ENCODE measurements at places on chromosomes 5 and 9.

- DNase-seq = no peak
Observed at GRCh38 chr5:124446120-124446519, 300.3 kb downstream of the ZNF608 start.

DNA sequence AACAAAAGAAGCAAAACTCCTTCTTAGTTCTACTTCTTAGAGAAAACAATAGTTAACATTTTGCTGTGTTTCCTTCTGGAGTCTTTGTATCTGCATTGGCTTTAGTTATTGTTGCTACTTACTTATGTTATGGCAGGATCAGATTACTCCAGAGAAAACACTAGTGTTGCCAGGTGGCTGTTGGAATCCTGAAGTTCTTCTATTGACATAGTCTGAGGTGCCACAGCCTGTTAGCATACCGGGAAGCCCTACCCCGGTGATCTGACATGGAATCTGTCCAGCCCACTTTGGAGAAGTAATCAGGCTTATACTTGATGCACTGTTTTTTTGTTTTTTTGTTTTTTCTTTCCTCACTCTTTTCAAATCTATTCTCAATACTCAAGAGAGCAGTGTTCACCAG, 68.5 kb upstream of the CEP78 start:
- DNase-seq = no peak

GRCh38 chr5:60959156-60959555, 14.2 kb downstream of the NDUFAF2 start:
- no peak for DNase-seq

GRCh38 chr9:81317939-81318338, 371.4 kb downstream of the TLE1 start:
- DNase-seq = peak; percentile 75

- DNase-seq = peak; percentile 86
Observed at GRCh38 chr9:86079421-86079831, 19.9 kb downstream of the GOLM1 start.

DNA sequence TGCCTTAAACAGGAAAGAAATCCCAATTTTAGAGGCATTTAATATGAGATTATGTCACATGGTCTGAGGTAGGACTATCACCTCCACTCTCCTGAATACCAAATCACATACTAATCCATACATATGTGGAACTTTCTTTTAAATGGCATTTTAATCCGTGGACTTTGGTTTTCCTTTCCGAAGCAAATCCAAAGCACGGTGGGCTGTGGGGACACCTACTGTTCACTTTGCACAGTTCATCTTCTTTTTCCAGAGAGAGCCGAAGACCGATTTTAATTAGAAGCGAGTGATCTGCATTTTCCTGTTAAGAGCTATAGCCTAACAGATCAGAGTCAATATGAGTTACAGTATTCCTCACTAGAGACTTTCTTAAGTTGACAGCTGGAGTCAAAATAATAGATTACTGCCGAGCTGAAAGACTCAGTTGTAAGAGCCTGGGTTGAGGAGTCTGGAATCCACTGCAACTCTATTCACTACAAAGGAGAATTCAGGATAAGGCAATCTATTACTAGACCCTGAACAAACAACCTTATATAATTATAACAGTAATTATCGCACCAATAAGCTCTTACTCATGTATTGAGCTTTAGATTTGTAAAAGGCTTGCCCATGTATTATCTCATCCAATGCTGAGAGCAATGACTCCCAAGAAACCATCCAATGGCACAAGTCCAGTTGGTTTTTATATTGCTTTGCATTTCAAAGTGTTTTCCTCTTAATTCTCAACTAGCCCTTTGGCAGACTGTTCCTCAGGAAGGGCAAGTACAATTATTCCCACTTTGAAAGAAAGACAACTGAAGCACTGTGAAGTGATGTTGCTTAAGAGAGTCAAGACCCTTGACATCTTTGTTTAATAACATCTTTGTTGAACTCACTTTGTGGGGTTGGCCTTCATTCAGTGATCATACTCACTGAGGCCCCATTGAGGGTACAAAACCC, 144.7 kb downstream of the TRPM6 start:
- peak; percentile 10 for DNase-seq

DNA sequence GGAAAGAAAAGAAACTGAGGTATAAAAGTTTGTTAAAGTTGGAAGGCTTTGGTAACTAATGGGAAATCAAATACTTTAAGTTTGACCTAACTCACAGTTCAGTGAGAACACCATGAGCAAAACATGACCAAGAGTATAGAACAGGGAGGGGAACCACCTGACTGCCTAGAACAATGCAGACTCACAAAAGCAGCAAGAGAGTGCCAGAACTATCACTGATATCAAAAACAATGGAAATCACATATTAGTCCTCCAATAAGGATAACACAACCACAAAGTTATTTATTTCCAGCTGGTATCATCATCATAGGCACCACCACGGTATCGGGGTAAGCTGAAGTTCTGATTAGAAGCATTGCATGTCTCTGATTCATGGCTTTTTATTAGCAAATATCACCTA, 77.5 kb downstream of the TRPM6 start:
- DNase-seq = no peak

DNA sequence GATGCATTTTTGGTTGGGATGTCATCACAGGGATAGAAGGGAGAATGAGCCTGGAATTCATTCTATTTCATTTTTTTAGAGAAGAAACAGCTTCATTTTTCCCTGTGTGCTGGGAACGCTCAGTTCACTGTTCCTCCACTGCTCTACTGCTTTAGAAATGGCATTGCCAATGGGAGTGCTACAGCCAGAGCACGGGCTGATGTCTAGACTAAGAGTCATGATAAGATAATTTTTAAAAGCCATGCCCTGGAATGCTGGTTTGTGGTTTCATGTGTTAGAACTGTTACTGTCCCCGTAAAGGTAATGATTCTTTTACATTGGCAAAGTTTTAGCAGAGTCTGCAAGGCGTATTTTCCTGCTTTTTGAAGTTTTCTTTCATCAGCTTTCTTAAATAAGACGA, 119.6 kb downstream of the SEMA6A start:
- DNase-seq = peak; percentile 81

DNA sequence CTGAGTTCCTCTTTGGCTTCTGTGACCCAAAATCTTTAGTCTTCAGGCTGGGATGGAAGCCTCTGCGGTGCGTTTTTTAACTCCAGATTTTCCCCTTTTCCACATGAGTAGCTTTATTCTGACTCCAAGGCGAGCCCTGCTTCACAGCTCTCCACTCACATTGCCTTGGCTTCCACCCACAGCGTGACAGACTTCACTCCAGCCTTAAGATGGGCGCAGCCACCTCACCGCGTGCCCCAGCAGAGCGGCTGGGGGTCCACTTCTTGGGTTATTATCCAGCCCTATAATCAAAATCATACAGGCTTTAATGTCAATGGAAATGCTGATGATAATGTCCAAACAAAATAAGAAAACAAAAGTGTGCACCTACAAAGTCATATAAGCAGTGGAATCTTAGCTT, 1.2 kb downstream of the EXOC3 start:
- DNase-seq = no peak

GRCh38 chr5:13941468-13941867, 3.0 kb downstream of the DNAH5 start:
- DNase-seq = no peak

- no peak for DNase-seq
Observed at GRCh38 chr9:125150349-125151245, 7.3 kb upstream of the SCAI start.

GRCh38 chr9:4048441-4048840, 251.4 kb downstream of the GLIS3 start:
- peak; percentile 39 for DNase-seq

- DNase-seq = no peak
Observed at GRCh38 chr9:30065888-30066287, 2318.6 kb upstream of the ACO1 start.
